Activated CD8-positive, alpha-beta T cell treated with anti-CD3 and anti-CD28 coated beads, Interleukin-2, amount 10 ng/mL, durations not matched to agents 7 days and 5 days (primary cell): ENCODE measurements at places on chromosomes 12 and 14.
A peak's percentile ranks its signal among the peaks of the same experiment; 100 is the strongest.

DNA sequence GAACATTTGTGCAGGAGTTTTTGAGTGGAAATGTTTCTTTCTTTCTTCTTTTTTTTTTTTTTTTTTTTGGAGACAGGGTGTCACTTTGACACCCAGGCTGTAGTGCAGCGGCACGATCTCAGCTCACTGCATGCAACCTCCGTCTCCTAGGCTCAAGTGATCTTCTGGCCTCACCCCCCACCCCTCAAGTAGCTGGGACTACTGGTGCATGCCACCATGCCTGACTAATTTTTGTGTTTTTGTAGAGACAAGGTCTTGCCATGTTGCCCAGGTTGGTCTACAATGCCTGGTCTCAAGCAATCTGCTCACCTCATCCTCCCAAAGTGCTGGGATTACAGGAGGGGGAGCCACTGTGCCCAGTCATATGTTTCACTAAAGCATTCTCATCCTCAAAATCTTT, 69.2 kb upstream of the BCAT1 start:
- no peak for DNase-seq
- H3K4me3 ChIP-seq: no peak overlapping the region
- H3K27me3 ChIP-seq: peaks cover 5% of the 10 kb centered on the region
- H3K36me3 ChIP-seq: no peaks in the 10 kb centered on the region

- peak; percentile 80 for DNase-seq
- no peaks in the 10 kb centered on the region for H3K36me3 ChIP-seq
- H3K4me1 ChIP-seq: peaks cover 18% of the 10 kb centered on the region
These were observed 64.3 kb upstream of the STON2 start for GRCh38 chr14:81464253-81465002.

DNA sequence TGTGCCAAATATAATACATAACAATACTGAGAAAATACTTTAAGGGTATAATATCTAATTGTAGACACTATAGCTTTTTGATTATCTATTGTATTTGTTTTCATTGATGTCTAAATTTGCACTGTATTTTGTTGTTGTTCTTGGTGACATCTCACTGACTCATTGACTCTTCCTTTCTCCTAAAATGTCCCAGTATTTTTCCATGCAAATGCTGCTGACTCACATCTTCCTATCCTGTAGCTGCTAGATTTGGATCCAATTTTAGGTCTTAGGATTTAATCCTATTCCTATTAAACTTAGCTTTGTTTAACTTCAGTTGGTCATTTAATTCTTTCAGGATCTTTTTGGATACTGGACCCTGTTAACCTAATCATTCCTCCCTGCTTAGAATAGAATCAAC, 148.5 kb downstream of the TMTC2 start:
- no peaks in the 10 kb centered on the region for H3K27me3 ChIP-seq
- no peak overlapping the region for H3K4me3 ChIP-seq
- H3K4me1 ChIP-seq: no peaks in the 10 kb centered on the region
- no peaks in the 10 kb centered on the region for H3K36me3 ChIP-seq
- no peak overlapping the region for H3K27ac ChIP-seq
- DNase-seq: no peak

DNA sequence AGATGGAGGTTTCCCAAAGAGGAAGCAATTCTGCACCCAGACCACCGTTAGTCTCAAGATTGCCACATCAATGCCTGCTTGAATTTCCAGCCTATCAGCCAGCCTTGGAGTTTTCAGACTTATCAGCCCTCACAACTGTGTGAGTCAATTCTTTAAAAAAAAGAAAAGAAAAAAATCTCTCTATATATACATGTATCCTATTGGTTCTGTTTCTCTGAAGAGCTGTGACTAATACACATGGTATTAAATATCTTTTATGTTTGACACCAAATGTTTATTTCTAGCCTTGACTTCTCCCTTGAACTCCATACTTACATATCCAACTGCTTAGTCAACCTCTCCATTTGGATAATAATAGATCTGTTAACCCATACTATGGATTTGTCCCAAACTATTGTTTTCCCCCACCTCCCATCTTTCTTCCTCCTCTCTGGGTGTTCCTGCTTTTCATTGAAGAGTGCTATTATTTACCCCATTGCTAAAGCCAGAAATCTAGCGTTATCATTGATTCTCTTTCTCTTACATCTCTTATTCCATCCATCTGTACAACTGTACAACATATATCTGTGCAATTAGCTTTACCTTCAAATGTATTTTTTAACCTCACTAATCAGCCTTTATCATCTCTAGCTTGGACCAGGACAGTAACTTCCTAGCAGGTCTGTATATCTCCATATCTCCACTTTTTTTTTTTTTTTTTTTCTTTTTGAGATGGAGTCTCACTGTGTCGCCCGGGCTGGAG, 22.7 kb upstream of the EID3 start:
- peaks cover 14% of the 10 kb centered on the region for H3K4me1 ChIP-seq
- H3K27me3 ChIP-seq: peaks cover 14% of the 10 kb centered on the region
- no peak overlapping the region for H3K27ac ChIP-seq
- H3K4me3 ChIP-seq: no peak overlapping the region

DNA sequence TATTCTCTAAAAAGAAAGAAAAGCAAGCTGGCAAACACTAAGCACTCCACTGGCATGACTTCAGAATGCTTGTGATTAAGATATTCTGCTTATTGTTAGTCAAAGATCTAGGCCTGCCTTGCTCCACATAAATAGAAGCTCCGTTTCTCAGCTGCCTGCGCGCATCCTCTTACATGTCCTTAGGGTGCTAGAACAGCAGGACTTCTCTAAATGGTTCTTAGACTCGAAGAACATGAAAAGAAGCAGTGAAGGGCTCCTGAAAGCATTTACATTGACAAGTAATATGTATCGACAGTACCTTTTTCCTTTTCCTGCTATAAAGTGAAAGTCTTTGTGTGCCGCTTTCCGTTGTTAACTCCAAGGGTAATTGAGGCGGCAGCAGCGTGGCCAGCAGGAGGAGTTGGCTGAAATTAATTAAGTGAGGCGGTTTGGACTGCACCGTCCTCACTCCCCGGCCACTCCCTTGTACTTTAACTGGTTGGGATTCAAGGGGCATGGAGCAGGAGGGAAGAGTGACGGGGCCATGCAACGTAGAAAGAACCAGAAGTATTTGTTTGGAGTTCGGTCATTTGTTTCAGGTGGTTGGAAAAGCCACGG, 34.2 kb upstream of the OTX2 start:
- H3K4me1 ChIP-seq: no peaks in the 10 kb centered on the region
- H3K36me3 ChIP-seq: no peaks in the 10 kb centered on the region
- H3K27me3 ChIP-seq: peaks cover 11% of the 10 kb centered on the region

DNA sequence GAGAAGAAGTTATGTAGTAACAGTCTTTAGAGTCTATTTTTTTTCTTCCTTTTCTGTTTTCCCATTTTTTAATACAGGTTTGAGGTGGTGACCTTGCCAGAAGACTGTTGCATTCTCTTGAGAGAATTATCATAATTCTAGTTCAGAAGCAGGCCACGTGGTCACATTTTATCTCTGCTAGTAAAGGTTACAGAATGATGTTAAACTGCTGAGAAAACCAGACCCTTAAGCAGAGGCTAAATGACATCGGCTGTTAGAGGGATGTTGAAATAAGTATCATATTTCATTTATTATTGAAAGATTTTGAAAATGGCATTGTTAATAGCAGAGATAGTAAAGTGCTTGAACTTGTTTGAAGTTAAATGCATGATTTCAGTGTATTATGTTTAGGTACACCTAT, 49.2 kb downstream of the BRMS1L start:
- no peaks in the 10 kb centered on the region for H3K27me3 ChIP-seq
- no peak overlapping the region for H3K4me3 ChIP-seq
- DNase-seq: no peak
- peaks cover 13% of the 10 kb centered on the region for H3K4me1 ChIP-seq

DNA sequence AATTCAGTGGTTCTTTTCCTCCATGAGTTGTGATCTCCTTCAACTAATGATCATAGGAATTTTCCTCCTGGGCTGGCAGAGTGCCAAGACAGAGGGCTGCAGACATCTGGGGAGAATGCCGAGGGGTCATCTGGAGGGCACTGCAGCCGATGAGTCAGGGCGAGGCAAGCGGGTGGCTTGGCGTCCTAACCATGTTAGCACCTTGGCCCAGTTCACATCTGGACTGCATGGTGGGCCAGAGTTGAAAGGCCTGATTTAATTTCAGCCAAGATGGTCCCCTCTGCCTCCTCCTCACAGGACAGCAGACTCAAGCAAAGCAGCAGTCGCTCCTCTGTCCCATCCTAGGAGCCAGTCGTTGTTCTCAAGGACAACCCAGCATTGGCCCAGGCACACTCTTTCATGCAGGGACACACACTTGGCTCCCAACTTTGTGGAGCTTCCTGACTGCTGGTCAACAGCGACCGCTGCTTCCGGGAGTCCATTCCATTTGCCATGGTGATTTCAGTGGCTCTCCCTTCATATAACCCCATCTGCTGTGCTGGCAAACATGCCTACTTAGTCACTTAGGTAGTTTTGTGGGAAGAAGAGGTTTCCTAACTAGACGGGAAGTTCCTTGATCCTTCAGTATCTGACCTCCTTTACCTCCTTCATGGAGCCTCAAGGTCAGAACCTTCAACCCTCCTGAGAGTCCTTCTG, 161.8 kb downstream of the TTC8 start:
- no peaks in the 10 kb centered on the region for H3K27me3 ChIP-seq
- no peak for DNase-seq
- no peak overlapping the region for H3K4me3 ChIP-seq
- no peaks in the 10 kb centered on the region for H3K4me1 ChIP-seq
- no peak overlapping the region for H3K27ac ChIP-seq

DNA sequence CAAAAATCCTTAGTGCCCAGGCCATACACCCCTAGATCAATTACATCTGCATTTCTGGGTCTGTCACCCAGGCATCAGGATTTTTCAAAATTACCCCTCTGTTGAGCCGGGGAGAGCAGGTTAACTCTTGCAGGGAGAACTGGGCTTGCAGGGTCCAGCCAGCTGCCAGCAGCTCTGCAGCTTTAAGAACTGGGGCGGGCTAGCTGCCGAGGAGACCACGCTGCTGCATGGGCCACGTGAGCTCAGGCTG, at the start of gene DGLUCY:
Gene DGLUCY (plus strand): TSS at position 245 of the 250 bp plus-strand sequence. CDS start 46,222 bp downstream, outside the sequence.
- H3K27me3 ChIP-seq: no peaks in the 10 kb centered on the region
- DNase-seq: peak; percentile 89
- peaks cover 56% of the 10 kb centered on the region for H3K36me3 ChIP-seq
- peak within 1 kb of the TSS; percentile 93 for H3K4me3 ChIP-seq
- peaks cover 68% of the 10 kb centered on the region for H3K4me1 ChIP-seq
